ENCODE measurements at places on chromosomes 7 and 10. TPM values are rescaled to one million over a fixed set of nuclear protein-coding genes. Genes with fewer than 3 reads are reported as not detected.

GRCh38 chr10:130472236-130472635 lies 336.0 kb downstream of the GLRX3 start:
- DNase-seq = no peak

- no peak for DNase-seq
Measured at GRCh38 chr7:81501220-81501619, 268.6 kb downstream of the HGF start.

DNA sequence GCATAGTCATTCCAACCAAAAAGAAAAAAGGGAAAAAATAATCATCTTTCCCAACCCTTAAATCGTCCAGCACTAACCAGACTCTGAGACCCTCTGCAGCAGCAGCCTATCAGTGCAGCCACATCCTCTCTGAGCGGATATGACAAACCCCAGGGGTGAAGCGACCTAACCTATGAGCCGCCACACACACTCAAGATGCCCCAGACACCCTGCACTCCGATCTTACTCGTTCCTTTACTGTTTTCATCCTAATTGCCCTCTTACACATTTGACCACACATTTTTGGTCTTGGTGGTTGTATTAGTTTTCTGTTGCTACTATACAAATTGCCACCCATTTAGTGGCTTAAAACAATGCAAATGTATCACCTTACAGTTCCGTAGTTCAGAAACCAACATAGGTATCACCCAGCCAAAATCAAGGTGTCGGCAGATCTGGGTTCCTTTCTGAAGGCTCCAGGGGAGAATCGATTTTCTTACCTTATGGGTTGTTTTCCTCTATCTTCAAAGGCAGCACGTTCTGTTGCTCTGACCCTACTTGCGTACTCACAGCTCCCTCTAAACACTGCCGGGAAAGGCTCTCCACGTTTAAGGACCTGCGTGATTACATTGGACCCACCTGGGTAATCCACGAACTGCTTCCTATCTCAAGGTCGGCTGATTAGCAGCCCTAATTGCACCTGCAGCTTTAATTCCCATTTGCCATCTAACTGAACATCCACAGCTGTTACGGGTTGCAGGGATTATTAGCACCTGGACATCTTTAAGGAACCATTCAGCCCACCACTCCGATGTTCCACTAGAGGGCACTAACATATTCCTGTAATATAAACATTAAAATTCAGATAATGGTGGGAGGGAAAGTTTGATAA lies 37.3 kb upstream of the PRSS1 start:
- DNase-seq = no peak

The CPA5 gene
- 0.51 TPM for total RNA-seq

GRCh38 chr10:132892004-132892403 lies 50.4 kb downstream of the CFAP46 start:
- no peak for DNase-seq

The VAX1 gene
- total RNA-seq = 3.2 TPM

- DNase-seq = no peak
Measured at GRCh38 chr7:139972029-139972428, 90.7 kb downstream of the PARP12 start.

DNA sequence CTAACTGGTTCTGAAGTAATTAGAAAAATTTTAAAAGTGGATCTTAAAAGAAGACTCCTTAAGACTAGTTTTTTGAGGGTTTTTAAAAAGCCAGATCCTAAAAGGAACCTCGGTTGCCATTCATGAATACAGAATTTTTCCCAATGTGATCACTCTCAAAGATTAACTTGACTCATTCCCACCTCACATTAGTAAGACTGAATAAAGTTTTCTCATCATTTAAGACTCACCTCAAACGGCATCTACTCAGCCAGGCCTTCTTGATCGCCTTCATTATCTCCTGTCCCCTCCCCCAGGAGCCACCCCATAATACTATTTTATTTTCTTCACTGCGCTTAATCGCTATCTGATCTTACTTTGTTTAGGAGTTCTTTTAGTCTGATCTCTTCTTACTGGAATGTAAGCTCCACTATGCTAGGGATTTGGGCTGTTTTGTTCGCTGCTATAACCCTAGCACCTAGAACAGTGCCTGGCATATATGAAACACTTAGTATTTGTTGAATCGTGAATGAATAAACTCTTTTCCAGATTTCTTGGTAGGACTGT lies 55.9 kb upstream of the PCGF5 start:
- DNase-seq = no peak

The WNT8B gene
- not detected for total RNA-seq

The AKR1D1 gene
- total RNA-seq = not detected

DNA sequence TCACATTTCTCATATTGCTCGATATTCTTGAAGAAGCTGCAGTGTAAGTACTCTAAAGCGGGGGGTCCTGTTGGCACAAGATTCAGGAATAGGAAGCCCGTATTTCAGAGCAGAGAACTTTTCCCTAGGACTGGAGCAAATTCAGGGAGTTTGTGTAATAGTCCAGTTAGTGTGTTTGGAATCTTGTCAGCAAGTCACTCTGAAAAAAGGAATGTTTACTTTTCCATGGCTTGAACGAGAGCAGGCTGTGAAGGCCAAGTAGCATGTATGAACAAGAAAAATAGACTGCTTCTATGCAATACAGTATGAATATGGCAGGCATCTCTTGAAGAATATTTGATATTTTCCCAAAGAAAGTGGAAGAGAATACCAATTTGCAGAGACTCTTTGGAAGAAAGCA lies 39.8 kb downstream of the CDC123 start:
- DNase-seq = no peak

DNA sequence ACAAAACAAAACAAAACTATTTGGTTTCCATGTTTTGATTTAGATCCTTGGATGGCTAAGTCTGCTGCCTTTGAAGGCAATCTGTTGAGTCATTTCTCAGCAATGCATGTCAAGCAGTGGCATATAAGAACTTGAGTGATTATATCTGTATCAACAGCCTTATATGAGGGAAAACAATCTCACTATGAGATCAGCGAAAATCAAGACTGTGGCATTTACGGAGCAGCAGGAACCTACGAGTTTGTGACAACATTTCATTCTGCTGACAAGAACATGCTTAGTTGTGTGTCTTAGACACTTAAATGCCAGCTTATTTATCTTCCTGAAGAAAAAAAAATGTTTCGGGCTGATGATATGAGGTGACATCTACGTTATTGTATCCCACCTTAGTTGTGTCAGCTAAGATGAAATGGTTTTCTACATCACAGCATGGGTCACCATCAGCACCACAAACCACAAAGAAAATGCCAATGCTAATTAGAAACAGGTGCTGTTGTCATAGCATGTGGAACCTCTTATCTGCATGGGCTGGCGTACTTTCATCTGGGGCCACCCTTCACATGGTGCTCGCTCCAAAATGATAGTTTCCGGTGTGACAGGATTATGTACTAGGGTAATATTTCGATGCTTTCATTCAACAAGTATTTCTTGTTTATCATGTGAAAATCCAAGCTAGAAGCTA lies 1085.5 kb downstream of the SORCS1 start:
- no peak for DNase-seq

- no peak for DNase-seq
Measured at GRCh38 chr7:30984359-30985107, 20.8 kb downstream of the GHRHR start.

The NPY4R2 gene
- total RNA-seq = not detected

GRCh38 chr10:5640036-5640435 lies 26.4 kb downstream of the ASB13 start:
- no peak for DNase-seq

The DNAJC9 gene
- total RNA-seq = 19.6 TPM

The ZNF853 gene
- 18.3 TPM for total RNA-seq

The CPEB3 gene
- 1.9 TPM for total RNA-seq

The CAMK2B gene
- not detected for total RNA-seq

The ZP3 gene
- total RNA-seq = not detected

DNA sequence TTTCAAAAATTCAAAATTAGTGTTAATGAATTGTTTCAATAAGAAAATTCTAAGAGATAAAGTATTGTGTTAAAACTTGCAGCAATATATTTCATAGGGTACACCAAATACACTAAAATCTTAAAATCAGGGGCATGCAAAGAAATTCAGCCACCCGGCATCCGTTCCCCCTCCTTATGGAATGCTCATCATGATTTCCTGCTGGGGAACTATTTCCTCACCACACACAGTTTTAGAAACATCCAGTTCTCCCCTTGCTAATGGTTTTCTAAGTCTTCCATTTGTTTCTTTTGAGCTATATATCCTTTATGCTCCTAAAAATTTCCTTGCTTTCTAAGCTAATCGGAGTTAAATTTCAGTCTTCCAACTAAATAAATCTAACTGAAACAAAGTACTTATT lies 60.7 kb downstream of the CHCHD3 start:
- no peak for DNase-seq

DNA sequence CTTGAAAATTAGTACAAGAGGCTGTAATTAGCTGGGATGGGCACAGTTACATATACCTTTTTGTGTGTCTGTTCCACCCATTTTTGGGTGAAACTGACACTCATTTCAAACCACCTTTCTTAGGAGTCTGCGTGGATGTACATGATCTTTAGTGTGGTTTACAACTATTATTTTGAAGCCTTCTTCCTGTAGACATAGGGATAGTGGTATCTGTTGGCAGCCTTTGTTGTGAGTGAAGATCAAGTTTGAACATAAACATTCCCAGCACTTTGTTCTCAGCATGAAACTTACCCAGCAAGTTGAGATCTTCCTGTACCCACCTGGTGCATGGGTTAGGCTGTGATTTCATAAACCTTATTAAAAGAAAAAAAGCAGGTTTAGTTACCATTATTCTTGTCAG lies 2.0 kb downstream of the BAG3 start:
- no peak for DNase-seq

- no peak for DNase-seq
Measured at GRCh38 chr10:124741922-124742412, 2.2 kb downstream of the FAM53B start.

GRCh38 chr10:128880159-128880725 lies 586.8 kb upstream of the MGMT start:
- DNase-seq = peak; percentile 32

The TUBB8 gene
- total RNA-seq = not detected

The NOS3 gene
- total RNA-seq = not detected

GRCh38 chr7:37007268-37007667 lies 283.0 kb upstream of the AOAH start:
- DNase-seq = no peak

GRCh38 chr7:129084801-129085551 lies 30.1 kb upstream of the TNPO3 start:
- DNase-seq = no peak

The PDK4 gene
- total RNA-seq = 0.56 TPM

- DNase-seq = no peak
Measured at GRCh38 chr10:34816085-34816496, 995 bp upstream of the PARD3 start.

DNA sequence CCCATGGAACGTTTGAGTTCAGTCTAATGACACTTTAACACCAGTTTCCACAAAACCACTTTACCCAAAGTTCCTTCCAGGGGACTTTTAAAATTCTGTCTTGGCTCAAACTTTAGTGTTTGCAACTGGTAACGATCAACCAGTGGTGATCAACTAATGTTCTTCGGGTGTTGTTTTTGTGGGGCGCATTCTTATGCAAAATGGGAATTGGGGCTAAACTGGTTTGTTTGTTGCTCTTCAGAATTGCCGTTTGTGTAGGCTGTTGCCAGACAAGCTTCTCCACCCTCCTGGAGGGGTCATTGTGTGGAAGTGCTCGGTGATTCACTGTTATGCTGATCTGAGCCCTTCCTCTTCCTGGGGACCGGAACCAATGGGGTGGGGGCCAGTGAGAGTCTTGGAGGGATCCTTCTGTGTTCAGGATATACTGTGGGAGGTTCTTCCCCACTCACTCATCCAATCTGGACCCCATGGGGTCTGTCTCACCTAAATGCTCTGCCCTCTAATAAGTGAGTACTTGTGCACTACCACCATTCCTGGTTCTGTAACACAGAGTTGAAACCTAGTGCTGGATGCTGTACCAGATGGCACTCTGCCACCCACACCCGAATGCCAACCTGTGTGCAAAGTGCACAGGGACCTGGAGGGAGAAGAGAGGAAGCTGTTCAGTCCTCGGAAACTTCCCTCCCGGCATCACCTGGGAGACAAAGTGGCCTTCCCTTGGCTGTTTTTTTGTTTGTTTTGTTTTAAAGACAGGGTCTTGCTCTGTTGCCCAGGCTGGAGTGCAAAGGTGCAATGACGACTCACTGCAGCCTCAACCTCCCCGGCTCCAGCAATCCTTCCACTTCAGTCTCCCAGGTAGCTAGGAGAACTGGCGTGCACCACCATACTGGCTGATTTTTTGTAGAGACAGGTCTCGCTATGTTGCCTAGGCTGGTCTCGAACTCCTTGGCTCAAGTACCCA lies 2.1 kb downstream of the NFE2L3 start:
- DNase-seq = no peak

The NPFFR1 gene
- total RNA-seq = not detected

The OGA gene
- total RNA-seq = 127 TPM
